Amniotic stem cell (primary cell): ENCODE measurements at places on chromosomes 4 and X.

DNA sequence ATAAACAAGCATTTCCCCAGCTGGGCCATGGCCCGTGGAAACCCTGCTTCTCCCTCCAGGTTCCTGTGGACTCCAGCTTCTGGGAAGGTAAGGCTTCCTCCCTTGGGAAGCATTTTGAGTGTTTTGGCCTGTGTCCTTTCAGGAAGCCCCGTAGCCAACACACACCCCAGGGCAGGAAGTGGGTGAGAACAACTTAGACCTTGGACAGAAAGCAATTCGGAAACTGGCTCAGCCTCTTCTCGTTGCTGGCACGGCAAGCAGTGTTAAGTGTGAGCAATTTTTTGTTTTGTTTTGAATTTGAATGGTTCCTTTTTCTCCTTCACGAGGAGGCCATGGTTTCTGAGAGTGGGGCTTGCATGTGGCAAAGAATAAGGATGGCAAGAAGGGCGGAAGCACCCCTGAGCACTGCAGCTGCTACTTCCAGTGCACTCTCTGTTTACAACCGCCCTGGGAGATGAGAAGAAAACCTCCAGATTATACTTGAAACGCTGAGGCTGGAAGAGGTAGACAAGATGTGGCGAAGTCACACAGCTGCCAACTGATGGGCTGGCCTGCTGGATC is 14.1 kb upstream of the CYTL1 start:
- DNase-seq: no peak

GRCh38 chrX:121649417-121649816 is 602.0 kb downstream of the GLUD2 start:
- no peak for DNase-seq

DNA sequence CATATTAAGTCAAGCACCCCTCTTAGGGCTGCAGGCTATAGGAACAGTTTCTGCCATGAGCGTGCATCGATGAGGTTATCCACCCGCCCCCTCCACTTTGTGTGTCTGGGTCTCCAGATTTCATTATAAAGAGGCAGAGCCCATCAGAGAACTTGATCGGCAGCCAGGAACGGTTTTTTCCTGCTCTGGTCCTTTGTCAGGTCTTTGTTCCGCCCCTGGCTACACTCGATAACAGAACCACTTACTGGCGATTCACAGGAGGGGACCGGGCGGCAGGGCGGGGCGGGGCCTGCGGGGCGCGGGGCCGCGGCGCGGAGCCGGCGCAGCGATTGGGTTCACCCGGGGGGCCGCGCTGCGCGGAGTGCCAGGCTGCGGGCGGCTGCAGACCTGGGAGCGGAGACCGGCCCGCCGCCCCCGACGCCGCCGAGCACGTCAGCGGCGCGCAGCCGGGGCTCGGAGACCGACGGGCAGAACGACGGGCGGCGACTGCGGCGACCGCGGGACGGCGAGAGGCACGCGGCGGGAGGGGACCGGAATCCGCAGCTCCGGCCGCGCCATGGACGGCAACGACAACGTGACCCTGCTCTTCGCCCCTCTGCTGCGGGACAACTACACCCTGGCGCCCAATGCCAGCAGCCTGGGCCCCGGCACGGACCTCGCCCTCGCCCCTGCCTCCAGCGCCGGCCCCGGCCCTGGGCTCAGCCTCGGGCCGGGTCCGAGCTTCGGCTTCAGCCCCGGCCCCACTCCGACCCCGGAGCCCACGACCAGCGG is at the start of gene SLC10A4:
TSS of gene SLC10A4 (plus strand) at position 338 of the 771 bp plus-strand sequence. CDS start at position 557, 219 bp downstream.
- no peak for DNase-seq

DNA sequence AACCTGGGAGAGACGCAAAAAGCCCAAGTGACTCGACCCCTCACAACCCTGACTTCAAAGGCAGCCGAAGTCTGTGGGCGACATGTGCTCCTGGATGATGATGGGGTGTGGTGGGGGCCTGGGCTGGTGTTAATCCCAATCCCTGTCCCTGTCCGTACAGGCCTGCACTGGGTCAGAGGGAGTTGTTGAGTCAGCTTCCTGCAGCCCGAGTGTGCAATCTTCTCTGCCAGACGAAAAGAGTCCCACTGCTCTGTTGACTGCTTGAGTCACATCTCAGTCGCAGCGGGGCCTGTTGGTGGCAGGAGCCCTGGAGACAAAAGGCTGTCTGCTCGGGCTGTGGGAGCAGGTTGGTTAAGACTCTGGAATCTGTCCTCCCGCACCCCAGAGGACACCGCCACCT is 10.3 kb downstream of the FAM3A start:
- peak; percentile 1 for DNase-seq

DNA sequence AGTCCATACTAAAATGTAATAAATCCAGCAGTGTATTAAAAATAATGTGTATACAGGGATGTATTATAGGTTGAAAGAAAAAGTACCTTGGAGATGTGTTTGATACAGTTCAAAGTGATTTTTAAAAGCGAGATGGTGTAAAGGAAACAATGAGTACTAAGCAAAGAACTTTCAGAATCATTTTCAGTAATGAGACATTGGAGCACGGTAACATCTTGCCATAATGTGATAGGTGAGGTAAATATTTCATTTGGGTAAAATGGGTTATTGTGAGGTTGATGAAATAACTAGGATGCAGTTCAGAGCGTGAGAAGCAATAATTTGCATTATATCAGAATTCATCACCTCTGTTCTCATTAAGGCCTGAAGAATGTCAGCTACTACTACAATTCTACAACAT is 25.9 kb downstream of the EIF2S3 start:
- no peak for DNase-seq

- DNase-seq: no peak
Observed at GRCh38 chrX:14700982-14701381, 171.6 kb downstream of the GLRA2 start.
